ENCODE measurements at places on chromosomes 5 and 9.
A peak's percentile ranks its signal among the peaks of the same experiment; 100 is the strongest.

DNA sequence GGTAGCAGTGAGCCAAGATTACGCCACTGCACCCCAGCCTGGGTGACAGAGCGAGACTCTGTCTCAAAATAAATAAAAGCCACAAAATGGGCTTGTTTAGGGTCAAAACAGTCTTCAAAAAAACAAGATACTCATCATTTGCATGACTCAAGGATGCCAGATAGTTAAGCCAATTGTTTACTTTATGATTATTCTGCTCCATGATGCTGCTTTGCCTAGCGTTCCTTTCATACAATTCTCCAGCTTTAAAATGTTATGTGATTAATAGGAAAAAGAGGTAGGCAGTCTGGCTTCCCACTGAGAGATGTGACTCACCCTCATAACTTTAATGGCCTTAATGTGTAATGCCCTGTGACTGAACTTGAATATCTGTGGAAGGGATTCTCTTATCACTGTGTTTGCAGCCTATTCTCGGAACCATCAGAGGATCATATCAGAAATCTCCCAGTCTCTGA is 364.6 kb upstream of the TRPC7 start:
- no peak for DNase-seq

DNA sequence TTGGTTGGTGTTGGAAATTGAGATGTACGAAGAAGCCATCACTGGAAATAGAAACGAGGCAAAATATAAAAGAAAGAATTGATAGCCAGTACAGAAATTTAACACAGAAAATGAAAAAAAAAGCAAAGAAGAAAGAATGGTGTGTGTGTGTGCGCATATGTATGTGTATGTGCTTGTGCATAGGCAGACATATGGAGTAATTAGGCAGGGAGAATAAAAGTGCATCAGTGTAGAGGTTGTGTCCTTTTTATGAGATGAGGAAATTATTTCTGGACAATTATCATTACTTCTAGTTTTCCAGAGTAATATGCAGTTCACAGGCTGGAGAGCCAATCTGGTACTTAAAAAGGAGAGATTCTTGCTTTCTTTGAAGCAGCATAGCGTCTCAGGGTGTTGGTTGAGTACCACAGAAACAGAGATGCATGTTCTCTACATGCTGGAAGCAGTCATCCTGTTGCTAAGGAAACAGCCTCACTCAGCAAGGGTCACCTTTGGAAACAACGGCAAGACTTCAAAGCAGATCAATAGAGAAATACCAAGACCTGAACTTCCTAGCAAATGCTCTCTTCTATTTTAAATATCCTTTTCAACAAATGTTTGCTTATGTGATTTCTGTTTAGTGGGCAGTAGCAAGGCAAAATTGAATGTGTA is 172.7 kb downstream of the TAF11L14 start:
- DNase-seq = no peak

GRCh38 chr9:136650648-136651047 is 12.1 kb upstream of the EGFL7 start:
- DNase-seq = no peak

DNA sequence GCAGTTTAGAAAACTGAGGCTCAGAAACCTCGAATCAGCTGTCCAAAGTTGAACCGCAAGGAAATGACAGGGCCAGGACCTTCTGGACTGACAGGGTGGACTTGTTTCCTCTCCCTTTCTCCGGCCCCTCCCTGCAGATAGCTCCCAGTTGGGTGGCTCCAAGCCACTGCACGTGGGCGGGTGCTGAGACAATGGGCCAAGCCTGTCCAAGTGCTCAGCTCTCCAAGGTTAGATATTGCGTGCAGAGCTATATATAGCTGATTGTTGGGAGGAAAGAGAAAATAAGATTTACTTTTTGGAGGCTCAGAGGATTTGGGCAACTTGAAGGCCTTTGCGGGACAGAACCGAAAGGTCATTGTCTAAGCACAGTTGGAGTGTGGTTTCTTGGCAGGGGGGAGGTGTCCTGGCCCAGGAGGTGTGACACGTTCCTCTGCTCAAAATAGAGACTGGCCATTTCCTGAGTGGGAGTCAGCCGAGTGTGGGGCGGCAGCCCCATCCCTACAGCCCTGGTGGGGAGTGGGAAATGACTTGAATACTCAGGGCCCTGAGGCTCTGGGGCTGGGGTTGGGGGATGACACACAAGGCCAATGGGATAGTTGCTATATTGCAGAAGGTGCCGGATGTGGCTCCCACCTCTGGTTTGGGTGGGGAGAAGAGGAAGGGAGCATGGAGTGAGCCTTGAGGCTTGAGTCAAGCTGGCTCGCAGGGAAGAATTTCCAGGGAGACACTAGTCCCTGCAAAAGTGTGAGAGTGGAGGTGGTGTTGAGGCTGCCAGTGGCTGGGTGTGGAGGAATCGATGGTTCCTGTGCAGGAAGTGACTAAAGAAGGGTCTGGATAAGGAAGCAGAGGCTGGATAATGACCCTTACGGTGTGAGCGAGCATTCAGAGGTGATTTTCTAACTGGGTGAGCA is 44.4 kb upstream of the SMAD5 start:
- DNase-seq = no peak

- peak; percentile 70 for DNase-seq
These were observed 1.2 kb downstream of the MAP1B start for GRCh38 chr5:72108202-72109061.
